ENCODE measurements at places on chromosomes 3 and 15.

- DNase-seq, result no peak
Measured at GRCh38 chr15:94287794-94288246, 56.5 kb downstream of the MCTP2 start.

DNA sequence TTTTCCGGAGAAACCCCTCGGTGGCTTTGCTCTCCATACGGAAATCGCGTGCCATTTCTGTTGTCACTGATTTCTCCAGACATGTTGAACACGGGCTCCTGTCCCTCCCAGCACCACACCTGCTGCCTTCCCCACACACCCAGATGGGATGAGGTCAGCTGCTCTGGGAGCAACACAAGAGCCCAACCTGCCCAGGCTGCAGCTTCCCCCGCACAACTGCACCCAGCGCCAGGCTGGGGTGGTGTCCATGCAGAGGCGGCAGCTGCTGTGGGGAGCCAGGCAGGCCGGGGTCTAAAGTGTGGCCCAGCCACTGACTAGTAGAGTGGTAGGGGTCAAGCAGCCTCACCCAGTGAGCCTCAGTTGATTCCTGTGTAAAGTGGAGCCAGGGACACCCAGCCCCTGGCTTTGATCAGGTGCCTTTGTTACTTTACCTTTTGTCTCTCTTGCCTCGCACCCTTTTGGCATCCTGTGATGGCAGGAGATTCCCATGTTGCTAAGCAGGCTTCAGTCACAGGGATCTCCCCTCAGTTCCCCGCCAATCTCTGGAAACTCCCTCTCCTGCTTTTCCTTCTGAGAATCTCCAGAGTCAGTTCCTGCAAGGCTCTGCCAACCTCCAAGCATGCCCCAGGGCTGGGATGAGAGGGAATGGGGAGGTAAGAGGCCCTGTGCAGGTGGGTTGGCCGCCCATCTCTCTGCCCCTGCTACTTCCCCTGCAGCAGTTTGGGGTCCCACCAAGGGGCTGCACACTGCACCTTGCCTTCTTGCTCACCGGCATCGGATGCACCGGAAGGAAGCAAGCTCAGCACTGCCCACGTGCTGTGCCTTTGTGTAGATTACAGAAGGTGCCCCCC is 91.8 kb upstream of the ALDH1A3 start:
- no peak for DNase-seq

DNA sequence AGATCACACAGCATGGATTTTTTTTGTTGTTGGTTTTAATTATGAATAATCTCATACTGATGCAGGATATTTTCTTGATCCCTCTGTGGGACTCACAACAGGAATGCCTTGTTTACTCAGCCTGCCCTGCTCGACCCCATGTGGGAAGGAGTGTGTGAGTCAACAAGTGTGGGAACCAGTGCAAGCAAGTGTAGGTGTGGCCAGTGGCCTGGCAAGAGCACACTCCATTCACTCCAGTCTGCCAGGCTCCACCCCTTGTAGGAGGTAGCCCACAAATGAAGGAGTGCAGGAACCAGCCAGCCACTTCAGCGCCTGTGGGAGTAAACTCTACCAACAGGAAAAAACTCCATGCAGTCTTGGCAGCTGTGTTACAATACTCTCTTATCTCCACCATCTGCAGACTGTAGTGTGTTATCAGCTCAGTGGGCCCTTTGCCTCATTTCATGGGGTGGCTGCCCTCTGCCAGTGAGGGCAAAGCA is 393.6 kb downstream of the OTOL1 start:
- peak; percentile 99 for DNase-seq

GRCh38 chr3:25151281-25151902 is 276.7 kb upstream of the RARB start:
- DNase-seq, result no peak

- DNase-seq, result no peak
Measured at GRCh38 chr3:151285940-151286339, 7.6 kb upstream of the P2RY14 start.

DNA sequence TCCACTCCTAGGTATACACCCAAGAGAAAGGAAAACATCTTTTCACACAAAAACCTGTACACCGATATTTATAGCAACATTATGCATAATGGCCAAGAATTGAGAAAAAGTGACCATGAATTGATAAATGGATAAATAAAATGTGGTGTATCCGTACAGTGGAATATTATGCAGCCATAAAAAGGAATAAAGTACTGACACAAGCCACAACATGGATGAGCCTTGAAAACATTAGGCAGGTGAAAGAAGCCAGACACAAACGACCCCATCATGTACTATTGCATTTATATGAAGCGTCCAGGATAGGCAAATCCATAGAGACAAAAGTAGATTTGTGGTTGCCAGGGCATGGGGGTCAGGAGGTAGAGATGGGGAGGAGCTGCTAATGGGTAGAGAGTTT is 64.2 kb upstream of the SLC6A6 start:
- DNase-seq, result no peak

DNA sequence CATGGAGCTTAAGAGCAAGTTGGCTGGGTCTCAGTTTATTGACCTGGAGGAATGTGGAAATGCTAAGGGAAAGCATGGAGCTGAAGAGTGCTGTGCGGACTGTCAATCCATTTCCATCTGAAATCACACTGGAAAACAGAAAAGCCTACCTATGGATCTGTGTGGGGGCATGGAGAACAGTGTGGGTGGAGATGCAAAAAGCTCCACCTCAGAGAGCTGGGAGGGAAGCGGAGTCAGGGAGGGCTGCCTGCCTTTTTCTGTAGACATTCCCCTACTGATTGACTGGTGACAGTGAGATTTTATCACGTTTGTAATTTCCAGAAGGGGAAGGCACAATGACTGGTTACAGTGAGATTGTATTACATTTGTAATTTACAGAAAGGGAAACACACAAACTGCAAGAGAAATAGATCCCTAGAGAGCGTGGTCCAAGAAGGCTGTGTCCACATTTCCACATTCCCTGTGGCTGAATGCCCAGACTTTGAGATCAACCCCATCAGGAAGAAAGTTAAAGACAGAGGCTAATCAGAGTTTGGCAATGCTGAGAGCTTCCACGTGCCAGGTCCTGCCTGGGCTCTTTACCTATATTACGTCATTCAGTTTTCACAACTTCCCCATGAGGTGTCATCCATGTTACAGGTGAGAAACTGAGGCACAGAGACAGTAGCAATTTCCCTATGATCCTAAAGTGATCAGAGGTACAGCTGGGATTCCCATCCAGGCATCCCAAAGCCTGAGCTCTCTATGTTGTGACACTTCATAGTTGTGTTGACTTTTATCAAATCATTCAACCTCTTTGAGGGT is 67.7 kb upstream of the NSMCE3 start:
- peak; percentile 32 for DNase-seq

GRCh38 chr3:34956511-34956910 is 682.8 kb upstream of the ARPP21 start:
- no peak for DNase-seq

- peak; percentile 42 for DNase-seq
Measured at GRCh38 chr3:194364652-194365434, 4.7 kb downstream of the LRRC15 start.

DNA sequence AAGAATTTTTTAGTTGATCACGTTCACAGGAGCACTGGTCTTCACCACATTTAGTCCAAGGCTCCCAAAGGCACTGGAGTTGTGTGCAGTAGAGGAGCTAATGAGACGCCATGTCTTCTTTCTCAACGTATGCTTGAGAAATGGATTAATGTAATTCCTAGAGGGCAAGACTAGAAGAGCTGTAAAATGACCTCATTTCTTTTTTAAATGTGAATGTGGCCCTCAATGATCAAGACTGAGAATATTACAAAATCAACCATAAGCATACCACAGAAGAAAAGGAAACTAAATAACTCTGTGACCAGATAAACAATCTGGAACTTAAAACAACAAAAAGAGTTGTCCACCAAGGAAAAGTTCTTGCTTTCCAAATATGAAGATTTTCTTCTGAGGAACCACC is 112.1 kb upstream of the THBS1 start:
- no peak for DNase-seq

- no peak for DNase-seq
Measured at GRCh38 chr3:70281663-70282062, 30.8 kb downstream of the MDFIC2 start.

GRCh38 chr15:95615436-95615835 is 715.1 kb upstream of the NR2F2 start:
- no peak for DNase-seq

- no peak for DNase-seq
Measured at GRCh38 chr3:70189884-70190473, 122.5 kb downstream of the MDFIC2 start.

- no peak for DNase-seq
Measured at GRCh38 chr15:40872791-40873693, 992 bp downstream of the RHOV start.

GRCh38 chr15:93614386-93615104 is 525.5 kb upstream of the RGMA start:
- DNase-seq, result no peak

DNA sequence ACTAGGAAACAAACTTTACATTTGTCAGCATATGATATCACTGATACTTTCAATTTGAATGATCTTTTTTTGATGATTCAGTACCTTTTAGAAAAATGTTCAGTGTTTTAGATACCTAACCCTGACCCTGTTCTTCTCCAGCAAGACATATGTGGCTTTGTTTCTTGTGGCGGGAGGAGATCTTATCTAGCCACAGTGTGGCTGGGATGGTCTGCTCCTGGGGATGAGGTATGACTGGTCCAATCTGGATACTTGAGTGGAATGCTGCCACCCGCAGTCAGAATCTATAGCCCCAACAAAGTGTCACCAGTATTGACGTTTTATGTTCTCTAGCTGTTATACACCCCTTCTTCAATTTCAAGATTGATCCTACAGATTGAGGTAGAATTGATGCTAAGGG is 439.0 kb upstream of the GOLIM4 start:
- DNase-seq, result no peak

DNA sequence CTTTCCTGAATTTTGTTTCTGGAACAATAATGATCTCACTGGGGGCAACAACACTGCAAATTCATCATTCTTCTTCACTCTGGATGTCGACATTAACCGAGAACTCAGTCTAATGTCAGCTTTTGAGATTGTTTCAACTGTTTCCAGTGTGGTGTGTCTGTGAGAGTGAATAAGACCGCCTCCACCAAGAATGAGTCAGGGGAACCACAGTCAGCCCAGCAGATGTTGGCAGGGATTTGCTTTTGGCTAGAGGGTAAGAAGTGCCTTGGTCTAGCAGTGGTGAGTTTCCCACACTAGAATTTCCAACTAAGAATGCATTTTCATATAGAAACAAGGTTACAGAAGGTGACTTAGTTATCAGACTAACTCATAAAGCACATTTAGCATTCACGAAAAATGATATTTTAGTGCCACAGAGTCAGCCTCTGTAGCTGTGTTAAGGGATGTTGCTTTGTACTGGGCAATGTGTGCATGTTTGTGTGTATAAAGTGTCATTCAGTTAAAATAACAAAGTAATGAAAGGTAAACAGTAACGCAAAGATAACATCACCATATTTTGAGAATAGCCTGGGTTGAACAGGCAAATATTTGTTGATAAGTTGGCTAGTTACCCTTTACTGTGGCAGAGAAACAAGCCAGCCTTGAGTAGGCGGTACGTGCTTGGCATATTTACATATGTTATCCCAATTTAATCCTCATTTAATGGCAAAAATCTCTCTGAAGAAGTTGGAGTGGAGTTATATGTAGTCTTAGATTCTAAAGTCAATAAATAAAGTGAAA is 33.8 kb downstream of the DRD3 start:
- peak; percentile 79 for DNase-seq

- DNase-seq, result peak; percentile 54
Measured at GRCh38 chr3:36729204-36730056, 34.9 kb downstream of the DCLK3 start.

GRCh38 chr3:109225516-109225915 is 89.0 kb downstream of the C3orf85 start:
- DNase-seq, result no peak

- no peak for DNase-seq
Measured at GRCh38 chr3:78825118-78825857, 942.5 kb downstream of the ROBO1 start.

DNA sequence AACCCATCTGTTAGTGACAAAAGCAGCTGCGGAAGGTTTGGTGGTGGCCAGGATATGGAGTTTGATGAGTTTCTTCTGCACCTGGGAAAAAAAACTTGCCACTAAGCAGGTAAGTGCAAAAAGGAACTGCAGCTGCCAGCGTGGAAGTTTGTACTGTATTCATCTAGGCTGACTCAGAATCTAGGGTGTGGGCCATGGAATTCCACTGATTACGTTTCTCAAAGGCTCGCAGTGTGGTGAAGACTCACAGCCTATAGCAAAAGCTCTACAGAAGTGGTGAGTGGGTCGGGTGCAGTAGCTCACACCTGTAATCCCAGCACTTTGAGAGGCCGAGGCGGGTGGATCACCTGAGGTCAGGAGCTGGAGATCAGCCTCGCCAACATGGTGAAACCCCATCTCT is 334.6 kb upstream of the GRM7 start:
- DNase-seq, result no peak

- DNase-seq, result no peak
Measured at GRCh38 chr3:139448104-139448503, 28.2 kb downstream of the RBP2 start.
